ENCODE measurements at places on chromosomes 13 and 19. TPM values are rescaled to one million over a fixed set of nuclear protein-coding genes. Genes with fewer than 3 reads are reported as not detected.

DNA sequence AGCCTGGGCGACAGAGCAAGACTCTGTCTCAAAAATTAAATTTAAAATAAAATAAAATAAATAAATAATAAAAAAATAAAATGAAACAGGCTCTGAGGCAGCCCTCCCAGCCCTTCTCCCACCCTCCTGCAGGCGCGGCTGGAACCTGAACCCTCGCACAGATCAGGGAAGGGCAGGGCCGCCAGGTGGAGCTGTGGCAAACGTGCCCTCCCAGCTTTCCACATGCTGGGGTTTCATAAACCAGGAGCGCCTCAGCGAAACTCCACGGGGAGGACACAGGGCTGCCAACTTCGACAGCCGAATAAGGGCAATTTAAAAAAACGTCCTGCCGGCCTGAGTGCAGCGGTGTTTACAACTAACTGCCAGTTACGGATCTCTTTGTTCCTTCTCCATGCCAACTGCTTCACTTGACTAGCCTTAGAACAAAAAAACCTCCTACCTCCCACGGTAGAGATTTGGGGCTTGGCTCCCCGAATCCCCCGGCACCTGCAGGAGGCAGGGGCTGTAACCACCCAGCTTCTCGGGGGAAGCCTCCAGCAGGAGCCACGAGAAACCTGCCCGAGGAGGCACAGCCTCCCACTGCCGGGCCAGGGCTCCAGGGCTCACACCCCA lies 15.9 kb downstream of the ZNF787 start:
- peak; percentile 25 for DNase-seq

Gene WASF3
- total RNA-seq, result 6.0 TPM

GRCh38 chr19:4208385-4209094 lies 20.8 kb upstream of the EBI3 start:
- peak; percentile 33 for DNase-seq

Gene CEACAM7
- not detected for total RNA-seq

DNA sequence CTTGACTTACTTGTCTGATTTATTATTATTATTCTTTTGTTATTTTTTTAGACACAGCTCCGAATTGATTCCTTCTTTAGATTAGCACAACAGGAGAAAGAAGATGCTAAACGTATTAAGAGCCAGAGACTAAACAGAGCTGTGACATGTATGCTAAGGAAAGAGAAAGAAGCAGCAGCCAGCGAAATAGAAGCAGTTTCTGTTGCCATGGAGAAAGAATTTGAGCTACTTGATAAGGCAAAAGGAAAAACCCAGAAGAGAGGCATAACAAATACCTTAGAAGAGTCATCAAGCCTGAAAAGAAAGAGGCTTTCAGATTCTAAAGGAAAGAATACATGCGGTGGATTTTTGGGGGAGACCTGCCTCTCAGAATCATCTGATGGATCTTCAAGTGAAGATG lies 29.4 kb downstream of the ERCC5 start:
- no peak for DNase-seq

Gene SLC15A1
- not detected for total RNA-seq

DNA sequence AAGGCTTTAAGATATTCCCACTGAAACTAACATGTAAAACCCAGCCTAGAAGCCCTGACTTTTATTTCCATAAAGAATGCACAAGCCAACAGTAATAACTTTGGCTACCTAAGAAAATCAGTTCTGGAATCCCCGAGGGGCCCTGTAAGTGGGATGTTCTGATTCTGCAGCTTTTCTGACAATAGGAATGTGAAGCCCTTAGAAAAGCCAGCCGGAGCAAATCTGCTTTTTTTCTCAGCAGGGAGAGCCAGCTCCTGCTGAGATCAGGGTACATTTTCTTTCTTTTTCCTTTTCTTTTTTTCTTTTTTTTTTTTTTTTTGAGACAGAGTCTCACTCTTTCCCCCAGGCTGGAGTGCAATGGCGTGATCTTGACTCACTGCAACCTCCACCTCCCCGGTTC lies 8.0 kb upstream of the GARRE1 start:
- DNase-seq, result no peak

DNA sequence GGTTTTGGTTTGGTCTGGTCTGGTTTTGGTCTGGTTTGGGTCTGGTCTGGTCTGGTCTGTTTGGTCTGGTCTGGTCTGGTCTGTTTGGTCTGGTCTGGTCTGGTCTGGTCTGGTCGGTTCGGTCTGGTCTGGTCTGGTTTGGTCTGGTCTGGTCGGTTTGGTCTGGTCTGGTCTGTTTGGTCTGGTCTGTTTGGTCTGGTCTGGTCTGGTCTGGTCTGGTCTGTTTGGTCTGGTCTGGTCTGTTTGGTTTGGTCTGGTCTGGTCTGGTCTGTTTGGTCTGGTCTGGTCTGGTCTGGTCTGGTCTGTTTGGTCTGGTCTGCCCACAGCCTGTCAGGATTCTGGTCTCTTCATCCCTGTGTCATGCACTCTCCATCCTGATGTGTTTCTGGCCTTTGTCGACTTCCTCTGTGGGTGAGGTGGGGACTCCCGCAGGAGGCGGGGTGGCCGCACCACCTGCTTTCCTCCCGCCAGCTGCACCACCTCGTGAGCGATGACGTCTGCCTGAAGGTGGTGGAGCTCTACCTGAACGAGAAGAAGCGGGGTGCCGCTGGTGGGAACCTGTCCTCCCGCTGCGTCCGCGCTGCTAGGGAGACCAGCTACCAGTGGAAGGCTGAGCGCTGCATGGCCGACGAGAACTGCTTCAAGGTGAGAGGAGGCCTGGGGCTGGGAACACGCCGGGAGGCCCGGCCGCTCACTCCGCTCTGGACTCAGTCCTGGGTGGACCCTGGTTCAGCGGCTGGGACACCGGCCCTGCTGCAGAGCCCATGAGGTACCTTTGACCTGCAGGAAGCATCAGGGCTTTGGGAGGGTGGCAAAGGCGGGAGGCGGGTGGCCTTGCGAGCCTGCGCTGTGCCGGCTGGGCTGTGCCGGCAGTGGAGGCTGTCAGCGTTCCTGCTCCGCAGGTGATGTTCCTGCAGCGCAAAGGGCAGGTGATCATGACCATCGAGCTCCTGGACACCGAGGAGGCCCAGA lies 12.9 kb upstream of the F2RL3 start:
- no peak for DNase-seq

- DNase-seq, result no peak
These were observed 6.9 kb upstream of the SWSAP1 start for GRCh38 chr19:11367528-11367927.

Gene APLP1
- total RNA-seq, result 32.5 TPM

DNA sequence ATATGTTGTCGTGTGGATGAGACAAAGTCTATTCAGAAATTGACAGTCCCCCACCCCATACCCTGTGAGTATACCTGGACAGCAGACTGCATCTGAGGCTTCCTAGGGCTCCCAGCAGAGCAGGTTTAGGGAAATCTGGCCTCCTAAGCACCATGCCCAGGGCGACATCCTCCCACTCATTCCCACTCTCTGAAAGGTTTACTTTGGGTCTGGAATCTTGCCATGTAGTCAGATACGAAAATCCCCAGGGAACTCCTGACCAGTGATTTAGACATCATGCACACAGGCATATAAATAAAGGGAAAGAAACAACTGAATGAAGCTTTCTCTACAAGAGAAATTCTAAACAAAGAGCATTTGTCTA lies 717 bp upstream of the NALCN start:
- DNase-seq, result no peak

All from MG63 (cell line).